ENCODE measurements at places on chromosomes 4 and X.

GRCh38 chrX:6983207-6983955, 164.1 kb upstream of the STS start:
- no peak for DNase-seq

GRCh38 chr4:29581457-29581856, 1138.7 kb upstream of the PCDH7 start:
- peak; percentile 4 for DNase-seq

- no peak for DNase-seq
These were observed 101.8 kb downstream of the ARAP2 start for GRCh38 chr4:36142504-36142903.

DNA sequence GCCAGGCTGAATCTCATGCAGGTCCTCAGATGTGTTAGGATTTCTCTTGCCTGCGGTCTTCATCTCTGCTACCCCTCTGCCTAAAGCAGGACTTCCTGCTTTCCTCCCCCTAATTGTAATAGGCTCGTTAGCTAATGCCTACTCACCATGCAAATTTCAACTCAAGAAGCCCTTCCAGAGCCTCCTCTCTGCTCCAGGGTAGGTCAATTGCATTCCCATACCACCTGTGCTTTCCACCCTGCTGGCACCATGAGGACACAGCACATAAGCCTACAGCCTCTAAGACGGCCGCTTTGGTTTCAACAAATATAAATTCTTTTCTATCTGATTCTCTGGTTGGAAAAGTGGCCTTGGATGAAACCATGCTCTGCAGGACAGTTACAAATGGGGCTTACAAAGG, 93.9 kb downstream of the QDPR start:
- DNase-seq = no peak

- no peak for DNase-seq
These were observed 50.0 kb downstream of the CCNI start for GRCh38 chr4:77025643-77026321.

- DNase-seq = no peak
These were observed 113.8 kb downstream of the ADRA2C start for GRCh38 chr4:3879681-3880614.

DNA sequence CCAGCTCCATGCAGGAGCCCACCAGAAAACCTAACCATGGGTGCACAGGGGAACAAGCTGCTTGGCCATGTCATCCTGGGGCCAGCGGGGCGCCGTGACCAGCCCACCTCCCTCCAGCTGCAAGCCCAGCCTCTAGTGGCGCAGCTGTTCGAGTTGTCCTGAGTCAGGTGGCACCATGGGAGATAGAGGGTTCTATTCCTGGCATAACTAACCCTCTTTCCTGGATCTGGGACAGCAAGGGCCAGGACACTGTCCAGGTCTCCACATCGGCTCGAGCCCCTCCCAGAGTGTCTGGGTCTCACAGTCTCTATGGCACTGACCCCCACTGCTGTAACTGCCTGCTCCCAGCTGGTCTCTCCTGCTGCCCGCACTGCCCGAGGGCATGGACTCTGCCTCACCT, 16.7 kb downstream of the ABLIM2 start:
- no peak for DNase-seq

- no peak for DNase-seq
These were observed 199.0 kb upstream of the DDX53 start for GRCh38 chrX:22800806-22801205.

DNA sequence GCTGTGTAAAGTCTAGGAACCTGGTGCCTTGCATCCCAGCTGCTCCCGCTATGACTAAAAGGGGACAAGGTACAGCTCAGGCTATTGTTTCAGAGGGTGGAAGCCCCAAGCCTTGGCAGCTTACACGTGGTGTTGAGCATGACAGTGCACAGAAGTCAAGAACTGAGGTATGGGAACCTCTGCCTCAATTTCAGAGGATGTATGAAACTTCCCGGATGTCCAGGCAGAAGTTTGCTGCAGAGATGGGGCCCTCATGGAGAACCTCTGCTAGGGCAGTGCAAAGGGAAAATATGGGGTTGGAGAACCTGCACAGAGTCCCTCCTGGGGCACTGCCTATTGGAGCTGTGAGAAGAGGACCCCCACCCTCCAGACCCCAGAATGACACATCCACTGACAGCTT, 76.6 kb downstream of the DDX60 start:
- no peak for DNase-seq

DNA sequence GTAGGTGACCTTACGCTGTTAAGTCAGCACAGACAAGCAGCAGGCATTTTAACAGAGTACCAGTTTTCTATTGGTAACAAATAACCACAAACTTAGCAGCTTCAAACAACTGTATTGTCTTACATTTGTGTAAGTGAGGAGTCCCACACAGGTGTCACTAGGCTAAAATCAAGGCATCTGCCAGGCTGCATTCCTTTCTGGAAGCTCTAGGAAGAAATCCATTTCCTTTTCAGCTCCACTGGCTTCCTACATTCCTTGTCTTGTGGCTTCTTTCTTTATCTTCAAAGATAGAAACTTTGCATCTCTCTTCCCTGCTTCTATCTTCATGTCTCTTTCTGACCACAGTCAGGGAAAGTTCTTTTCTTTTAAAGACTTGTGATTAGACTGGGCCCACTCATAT, 139.9 kb downstream of the TMEM144 start:
- no peak for DNase-seq
